ENCODE measurements at places on chromosomes 1 and 21.

DNA sequence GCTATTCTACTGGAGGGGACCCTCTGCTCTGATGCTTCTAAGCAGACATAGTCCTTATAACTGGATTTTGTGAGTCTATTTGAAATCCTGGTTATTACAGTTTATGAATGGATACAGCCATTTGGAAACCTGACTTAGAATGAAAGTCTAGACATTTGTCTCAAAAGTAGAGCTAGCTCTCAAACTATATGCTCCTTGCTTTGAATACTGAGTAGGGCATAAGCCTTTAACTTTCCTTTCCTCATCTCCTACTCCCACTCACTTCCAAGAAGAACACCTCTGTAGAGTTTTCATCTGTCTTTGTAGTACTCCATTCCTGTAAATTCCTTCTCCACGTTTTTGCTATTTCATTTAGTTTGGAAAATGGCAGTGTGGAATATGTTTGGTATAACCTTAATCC is 9.0 kb upstream of the ARID1A start:
- DNase-seq: no peak

DNA sequence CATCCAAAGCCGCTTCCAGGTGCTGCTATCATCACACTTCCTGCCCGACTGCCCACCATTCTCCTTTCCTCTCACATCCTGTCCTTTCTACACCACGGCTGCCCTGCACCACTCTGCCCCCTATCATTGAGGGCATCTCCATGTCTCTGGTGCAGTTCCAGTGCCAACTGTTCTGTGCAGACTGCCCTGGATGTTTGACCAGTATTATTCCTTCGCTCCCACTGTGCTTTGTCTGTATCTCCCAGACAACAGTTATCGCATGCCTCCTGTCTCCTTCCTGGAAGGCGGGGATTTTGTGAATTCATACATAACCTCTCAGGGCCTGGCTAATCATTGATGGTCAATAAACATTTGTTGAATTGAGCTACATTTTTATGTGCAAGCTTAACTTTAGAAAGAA is 63.6 kb upstream of the GNG12 start:
- no peak for DNase-seq

DNA sequence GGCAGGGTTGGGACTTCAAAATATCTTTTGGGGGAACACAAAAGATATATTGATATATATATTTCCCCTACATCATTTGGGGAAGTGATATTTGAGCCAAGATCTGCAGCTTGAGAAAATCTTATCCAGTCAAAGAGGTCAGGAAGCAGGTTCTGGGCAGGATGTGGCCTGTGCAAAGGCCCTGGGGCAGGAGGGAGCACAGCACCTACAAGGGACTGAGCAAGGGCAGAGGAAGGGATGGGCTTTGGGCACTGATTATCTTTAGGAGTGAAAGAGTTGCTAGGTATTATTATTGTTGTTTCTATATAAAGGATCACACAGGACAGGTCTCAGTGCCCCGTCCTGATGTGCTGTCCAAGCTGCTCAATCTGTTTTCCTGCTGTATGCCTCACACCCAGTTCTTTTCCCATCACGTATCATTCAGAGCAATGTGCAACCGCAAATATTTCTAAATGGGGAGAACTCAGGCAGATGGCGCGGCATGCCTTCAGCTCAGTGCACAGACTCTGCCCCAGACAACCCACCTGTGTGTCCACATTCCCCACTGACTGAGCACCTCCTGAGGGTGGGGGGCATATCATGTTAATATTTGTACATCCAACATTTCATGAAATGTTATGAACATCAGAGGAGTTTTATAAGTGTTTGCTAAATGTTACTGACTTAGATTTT is 28.1 kb upstream of the GPR137B start:
- DNase-seq: no peak

DNA sequence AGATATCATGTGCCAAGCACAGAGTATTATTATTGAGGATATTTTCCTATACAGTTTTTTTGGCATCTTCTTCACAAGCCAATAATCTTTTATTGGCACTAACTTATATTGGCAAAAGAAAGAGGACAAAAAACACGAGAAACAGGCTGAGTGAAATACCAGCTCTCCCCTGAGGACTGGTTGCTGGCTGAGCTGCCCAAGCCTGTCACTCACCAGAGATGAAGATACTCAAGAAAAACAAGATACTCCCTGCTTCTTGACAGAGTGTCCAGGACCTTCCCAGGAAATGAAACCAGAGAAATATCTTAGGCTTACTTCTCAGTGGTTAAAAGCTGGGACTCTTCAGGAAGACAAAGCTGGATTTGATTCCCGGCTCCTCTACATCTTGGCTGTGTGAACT is 35.9 kb upstream of the ATP1B1 start:
- DNase-seq: no peak
